ENCODE measurements at places on chromosomes 11 and 22.

- no peak for DNase-seq
Measured at GRCh38 chr11:73155102-73155501, 13.0 kb upstream of the FCHSD2 start.

DNA sequence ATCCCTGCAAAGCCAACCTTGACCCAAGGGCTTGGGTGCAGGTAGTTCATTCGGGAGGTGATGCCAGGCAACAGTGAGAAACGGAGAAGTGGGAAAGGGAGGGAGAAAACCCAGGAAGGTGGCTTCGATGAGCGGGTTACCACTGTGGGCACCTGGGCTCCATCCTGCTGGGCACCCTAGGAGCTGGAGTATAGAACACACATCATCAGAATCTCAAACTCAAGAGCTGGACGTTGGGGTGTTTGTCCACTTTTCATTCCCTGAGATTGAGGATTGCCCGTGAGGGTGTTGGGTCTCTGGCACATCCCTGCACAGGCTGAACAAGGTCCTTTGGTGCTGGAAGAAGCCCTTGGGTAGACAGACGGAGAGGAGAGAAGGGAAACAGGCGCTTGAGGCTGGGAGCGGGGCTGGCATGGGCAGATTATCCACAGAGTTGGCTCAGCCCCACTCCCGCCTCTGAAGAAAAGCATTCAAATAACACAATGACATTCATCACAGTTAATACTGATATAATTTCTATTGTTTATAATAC, 70.4 kb downstream of the LRRC32 start:
- DNase-seq: peak; percentile 58

DNA sequence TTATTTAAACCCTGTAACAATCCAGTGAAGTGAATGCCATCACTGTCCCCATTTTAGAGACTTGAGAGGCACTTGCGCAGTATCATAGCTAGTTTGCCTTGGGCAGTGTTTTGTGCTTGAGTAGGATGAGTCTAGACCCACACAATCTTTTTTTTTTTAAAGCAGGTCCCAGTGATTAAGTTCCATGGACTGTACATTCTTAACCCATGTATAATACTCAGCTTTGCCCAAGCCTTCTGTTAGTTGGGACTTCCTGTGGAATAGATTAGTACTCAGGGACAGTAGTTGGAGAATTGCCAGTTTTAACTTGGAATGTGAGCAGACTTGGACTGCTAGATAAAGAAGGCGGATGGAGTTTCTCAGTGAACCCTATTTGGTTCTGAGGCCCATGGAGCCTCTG, 108.6 kb upstream of the RASSF10 start:
- no peak for DNase-seq

DNA sequence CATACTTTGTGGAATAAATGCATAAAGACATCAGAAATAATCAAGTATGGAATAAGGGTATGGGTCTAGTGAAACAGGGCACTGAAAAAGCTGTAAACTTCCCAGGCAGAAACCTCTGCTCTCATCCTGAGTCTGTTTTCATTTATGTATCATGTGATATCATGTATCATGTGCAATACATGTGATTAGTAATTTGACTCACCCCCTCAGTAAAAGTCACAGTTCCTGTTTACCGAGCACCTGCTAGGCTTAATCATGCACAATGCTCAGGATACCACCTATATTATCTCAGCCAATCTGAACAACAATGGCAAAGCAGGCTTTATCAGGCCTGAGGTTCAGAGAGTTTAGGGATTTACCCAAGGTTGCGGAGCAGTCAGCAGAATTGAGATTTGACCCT, 250.6 kb upstream of the TENM4 start:
- no peak for DNase-seq
